Esophagus squamous epithelium (tissue), 5 donors: ENCODE measurements at places on chromosomes 3 and 15.

GRCh38 chr3:135106445-135106844, 311.4 kb downstream of the EPHB1 start:
- no peak for DNase-seq

GRCh38 chr3:53489787-53490458, 4.5 kb upstream of the CACNA1D start:
- no peak for DNase-seq

DNA sequence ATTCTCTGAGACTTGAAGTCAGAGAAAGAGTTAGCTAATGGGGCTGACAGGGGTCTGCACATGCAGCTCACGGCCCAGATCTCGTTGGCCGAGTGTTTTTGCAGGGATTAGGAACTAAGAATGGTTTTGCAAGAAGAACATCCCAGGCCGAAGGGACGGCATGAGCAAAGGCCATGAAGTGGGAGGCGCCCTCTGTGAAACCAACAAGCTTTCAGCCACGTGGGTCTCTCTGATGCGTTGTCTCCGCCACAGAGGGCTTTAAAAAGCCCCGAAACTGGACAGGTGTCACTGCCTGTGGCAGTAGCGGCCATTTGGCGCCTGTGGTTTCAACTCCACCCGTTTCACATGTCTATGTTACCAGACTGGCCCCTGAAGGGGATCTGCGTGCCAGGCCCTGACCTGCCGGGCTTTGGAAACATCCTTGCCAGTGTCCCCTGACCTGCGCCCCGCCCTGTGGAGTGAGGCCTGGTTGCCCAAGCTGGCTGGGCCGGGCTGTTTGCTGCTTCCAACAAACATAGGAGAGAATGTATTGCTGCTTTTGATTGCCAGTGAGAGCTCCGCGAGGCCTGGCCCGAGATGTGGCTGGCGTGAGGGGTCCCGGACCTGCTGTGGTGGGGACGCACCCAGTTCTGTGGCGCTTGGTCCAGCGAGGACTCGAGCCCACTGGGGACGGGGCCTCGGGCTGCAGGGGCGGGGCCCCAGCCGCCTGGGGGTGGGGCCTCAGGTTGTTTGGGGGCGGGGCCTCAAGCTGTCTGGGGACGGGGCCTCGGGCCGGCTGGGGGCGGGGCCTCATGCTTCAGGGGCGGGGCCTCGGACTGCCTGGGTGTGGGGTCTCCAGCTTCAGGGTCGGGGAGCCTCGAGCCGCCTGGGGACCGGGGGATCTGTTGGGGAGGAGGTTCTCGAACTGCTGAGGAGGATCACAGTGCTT, 30.4 kb downstream of the GOLGA6L2 start:
- DNase-seq, result no peak

GRCh38 chr15:40471105-40471807, 472 bp downstream of the CHST14 start:
- DNase-seq, result no peak

GRCh38 chr15:60757831-60758570, 279.1 kb upstream of the ICE2 start:
- DNase-seq, result no peak

DNA sequence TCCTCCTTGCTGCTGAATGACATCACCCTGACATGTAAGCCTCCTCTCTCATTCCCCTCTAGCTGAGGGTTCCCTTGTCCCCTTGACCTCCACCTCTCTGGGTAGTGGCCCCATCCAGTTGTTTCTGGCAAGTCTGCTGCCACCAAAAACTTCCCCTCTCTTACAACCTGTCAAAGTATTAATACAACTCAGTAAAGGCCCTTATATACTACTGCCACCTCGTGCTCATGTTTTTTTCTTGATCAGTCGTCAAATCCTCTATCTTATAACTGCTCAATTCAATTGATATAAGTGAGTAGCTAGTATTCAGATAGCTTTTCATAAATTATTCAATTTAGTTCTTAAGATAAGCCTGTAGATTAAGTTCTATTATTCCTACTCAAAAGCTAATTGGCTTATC, 249.6 kb downstream of the MBNL1 start:
- no peak for DNase-seq

DNA sequence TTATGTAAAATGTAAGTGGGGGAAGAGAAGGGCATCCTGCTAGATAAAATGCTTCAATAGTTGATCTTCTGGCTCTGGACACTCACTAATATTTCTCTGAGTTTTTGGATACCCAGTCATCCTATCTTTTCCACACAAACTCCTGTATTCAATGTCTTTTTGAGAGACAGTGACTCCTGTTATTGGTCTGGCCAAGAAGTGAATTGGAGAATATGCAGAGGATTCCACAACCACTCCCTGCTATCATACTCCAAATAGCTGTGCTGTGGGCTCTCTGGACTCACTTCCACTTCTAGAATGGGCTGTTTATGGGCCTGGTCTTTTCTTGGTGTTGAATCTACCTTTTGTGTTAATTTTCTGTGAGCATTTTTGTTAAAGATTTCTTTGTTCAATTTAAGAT, 376.8 kb downstream of the NLGN1 start:
- DNase-seq, result no peak
